Activated T-helper 1 cell treated with anti-CD3 and anti-CD28 coated beads, Interleukin-12 subunit alpha, Interleukin-12 subunit beta, Interleukin-2, Interleukin-4 antibody, amounts not matched to agents 30 ng/mL and 10 ng/mL and 1 ng/mL, durations not matched to agents 14 hours and 24 hours and 36 hours (primary cell): ENCODE measurements at places on chromosomes 13 and 19.

GRCh38 chr13:111017755-111018459, 97.2 kb upstream of the ARHGEF7 start:
- no peak for DNase-seq

GRCh38 chr13:45331692-45332035, 9.3 kb downstream of the TPT1 start:
- no peak for DNase-seq

DNA sequence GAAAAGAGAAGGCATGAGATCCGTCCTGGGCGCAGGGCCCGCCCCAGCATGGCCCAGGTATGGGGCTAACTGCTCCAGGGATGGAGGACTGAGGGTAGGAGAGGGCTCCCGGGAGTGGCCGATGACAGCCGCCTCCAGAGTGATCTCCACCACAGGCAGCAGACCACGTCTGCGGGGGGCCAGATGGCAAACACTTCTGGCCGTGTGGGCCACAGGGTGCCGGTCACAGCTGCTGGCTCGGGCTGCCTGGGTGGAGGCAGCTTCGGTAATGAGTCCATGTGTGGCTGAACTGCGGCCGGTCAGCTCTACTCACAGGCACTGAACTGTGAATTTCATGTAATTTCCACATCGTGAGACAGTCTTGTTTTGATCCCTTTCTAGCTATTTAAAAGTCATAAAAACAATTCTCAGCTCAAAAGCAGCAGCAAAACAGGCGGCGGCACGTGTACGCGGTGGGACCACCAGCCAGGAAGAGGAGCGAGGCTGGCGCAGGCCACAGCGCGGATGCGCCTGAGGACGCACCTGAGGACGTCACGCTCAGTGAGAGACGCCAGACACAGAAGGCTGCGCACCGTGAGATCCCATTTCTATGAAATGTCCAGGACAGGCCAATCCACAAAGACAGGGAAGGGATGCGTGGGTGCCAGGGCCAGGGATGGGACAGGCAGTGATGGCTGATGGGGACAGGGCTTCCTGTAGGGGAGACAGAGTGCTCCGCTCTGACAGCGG, 4.0 kb downstream of the LSM7 start:
- no peak for DNase-seq

DNA sequence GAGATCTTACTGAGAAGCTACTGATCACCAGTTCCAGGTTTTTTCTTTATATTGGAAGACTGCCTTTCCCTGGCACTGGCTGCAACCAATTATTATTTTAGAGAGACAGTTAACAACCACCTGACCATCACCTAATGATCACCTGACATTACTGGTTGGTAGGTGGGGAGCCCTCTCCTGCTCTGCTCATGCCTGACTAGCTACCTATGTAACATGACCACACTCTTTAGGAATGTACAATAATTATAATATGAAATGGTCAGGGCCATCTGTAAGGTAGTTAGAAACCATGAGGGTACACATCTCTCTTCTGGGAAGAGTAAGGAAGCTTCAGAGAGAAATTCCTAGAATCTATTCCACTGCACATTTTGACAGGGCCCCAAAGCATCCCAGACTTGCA, 59.0 kb upstream of the SCEL start:
- no peak for DNase-seq

GRCh38 chr13:48648446-48648845, 5.3 kb upstream of the CYSLTR2 start:
- no peak for DNase-seq

GRCh38 chr19:57665261-57665806, 3.4 kb upstream of the ZSCAN4 start:
- no peak for DNase-seq

DNA sequence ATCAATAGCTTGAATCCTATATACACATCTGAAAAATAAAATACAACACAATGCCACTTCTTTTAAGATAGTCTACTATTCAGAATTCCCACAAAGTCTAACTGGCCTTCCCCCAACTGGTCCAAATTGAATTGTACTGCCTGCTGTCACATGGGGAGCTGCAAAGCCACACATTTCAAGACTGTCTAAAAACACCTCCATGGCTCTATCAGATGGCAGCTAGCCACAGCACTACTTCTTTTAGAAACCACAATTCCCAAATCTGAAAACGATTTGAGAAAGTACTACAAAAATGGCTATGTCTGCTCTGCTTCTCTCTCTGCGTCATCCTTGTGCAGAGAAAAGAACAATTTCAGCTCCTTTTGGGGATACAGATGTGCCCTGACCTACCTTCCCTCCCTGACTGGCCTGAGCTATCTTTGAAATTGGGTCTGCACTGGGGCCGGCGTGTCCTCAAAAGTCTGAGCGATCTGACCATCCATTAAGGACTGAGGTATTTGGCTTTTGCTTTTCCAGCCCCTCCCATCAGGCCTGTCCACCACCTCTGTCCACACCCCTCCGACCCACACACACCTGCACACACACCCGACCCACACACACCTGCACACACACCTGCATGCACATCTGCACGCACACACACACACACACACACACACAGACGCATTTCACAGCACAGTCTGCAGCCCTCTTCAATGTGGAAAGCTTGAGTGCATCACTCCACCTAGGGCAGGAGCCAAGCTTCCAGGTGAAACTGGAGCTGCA, 68.6 kb upstream of the IPO5 start:
- DNase-seq, result no peak

GRCh38 chr19:13846557-13847406, 30.2 kb upstream of the NANOS3 start:
- peak; percentile 96 for DNase-seq

DNA sequence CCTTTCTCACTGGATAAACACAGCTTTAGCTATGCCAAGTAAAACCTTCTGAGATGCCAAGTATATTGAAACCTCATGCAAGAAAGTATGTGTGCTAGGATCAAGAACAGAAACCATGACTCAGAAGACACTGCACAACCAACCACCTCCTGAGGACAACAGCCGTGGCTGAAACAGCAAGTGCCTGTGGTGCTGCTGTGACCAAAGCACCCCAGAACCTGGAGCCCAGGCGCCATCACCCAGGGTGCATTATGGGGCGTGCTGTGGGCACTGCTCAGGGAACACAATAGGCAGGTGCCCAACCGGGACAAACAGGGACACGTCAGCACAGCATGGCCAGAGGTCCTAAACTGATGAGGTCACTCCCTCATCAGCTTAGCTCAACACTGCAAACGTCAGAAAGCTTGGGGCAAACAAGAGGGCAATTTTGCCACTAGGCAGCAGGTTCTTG, 101.3 kb upstream of the SLC15A1 start:
- DNase-seq, result peak; percentile 59

GRCh38 chr13:40273253-40274025, 393.0 kb downstream of the FOXO1 start:
- DNase-seq, result no peak

DNA sequence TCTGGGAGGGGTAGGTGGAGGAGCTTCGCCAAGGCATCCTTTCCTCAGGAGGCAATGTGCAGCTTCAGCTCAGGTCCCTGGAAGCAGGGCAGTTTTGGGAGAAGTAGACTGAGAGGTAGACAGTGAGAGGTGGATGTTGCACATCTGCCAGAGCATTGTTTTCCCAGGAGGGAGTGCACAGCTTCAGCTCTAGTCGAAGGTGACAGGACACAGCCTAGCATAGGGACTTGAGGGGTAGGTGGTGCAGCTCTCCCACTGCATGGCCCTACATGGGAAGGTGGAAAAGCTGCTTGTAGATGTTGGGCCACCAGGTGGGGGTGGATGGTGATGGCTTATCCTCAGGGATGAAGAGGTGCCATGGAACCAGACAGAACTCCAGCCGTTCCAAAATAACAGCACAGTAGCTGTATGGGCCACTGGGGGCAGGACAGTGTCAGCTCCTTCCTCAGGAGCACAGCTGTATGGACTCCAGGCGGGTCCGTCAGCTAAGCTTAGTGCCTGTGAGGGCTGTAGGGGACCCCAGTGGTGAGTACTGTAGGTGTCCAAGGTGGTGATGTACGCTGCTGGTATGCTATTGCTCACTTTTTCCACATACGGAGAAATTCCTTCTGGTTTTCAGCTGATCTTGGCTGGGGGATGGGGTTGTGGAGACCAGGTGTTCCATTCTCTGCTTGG, 17.4 kb upstream of the ZNF543 start:
- no peak for DNase-seq

- no peak for DNase-seq
Observed at GRCh38 chr19:38742906-38743305, 1.4 kb downstream of the CAPN12 start.

- DNase-seq, result no peak
Observed at GRCh38 chr13:36820222-36820621, 1.2 kb downstream of the RFXAP start.

DNA sequence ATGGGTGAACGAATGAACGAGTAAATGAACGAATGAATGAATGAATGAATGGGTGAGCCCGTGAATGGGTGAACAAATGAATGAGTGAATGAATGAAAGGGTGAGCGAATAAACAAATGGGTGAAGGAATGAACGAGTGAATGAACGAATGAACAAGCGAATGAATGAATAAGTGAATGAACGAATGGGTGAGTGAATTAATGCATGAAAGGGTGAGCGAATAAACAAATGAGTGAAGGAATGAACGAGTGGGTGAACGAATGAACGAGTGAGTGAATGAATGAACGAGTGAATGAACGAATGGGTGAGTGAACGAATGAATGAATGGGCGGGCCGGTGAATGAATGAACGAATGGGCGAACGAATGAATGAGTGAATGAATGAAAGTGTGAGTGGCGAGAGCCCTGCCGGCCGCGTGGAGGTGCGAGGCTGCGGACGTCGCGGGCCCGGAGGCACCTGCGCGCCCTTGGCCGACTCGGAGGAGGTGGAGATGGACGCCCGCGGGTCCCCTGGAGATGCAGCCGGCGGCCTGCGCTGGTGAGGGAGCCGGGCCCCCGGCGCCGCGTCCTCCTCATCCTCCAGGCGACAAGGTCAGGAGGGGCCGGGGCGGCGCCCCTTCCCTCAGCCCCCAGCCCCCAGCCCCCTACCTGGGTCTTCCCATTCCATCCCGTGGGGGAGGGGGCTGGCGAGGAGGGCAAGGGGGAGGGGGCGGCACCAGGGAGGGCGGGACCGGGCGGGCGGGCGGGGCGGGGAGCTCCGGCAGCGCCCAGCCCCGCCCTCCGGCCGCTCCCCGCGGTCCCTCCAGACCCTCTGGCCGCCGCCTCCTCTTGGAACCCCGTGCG, 15.4 kb downstream of the ANKRD24 start:
- no peak for DNase-seq

DNA sequence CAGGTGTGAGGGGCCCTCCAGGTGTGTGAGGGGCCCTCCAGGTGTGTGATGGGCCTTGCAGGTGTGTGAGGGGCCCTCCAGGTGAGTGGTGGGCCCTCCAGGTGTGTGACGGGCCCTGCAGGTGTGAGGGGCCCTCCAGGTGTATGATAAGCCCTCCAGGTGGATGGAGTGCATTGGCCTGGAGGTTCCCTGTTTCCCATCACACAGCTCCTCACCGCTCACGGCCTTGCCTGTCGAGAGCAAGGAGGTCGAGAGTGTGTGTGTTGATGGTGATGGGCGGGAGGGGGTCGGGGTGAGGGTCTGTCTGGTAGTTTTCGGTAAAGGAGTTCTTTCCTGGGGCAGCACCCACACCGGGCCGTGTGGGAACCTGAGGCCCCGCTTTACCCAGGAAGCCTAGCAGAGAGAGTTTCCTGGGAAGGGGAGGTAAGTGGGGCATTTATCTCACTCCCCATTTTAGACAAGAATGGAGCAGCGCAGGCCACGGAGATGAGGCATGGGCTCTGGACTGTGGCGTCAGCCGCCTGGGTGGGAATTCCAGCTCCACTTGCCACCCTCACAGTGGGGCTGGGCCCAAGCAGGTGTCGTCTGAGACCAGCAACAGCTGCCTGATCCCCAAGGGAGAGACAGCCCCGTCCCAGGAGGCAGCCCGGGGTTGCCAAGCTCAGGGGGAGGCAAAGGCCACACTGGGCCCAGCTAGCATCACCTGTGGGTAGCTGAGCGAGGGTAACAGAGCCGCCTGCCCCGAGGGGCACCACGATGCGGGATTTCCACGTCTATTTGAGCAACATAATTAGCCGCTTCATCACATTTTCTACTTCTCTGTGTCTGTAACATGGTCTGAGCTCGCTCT, 10.9 kb upstream of the GAS6 start:
- no peak for DNase-seq

- no peak for DNase-seq
Observed at GRCh38 chr13:65829241-65830008, 1400.7 kb downstream of the PCDH9 start.

DNA sequence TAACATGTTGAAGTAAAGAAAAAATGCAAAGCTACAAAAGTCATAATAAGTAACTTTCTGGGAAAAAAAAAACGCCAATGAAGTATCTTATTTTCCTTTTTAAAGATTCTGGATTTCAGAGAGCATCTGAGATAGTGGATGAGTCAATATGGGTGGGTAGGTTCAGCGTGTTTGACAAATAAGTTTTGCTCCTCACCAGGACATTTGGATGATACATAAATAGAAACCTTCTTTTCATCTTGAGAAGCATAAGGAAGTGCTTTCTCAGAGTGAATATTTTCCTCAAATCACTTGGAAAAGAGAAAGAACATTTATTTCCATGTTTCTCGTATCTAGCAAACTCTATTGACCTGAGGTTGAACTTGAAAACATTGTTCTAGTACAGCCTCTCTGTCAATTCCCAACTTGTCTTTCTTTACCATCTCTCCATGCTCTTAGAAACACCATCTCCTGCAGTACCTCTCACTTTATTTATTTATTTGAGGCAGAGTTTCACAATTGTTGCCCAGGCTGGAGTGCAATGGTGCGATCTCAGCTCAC, 463.2 kb downstream of the KLF5 start:
- DNase-seq, result no peak

DNA sequence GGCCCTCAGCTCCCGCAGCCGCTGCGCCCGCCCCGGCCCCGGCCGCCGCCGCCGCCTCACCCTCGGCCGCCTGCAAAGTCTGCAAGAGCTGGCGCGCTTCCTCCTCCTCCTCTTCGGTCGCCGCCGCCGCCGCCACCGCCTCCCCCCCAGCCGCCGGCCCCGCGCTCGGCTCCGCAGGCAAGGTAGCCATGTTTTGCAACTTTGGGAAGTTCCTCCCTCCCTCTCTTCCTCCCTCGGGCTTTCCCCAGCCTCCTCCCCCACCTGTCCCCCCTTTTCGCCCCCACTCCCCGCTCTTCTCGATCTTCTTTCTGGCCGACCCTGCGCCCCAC, 433 bp downstream of the SIX5 start:
- DNase-seq, result peak; percentile 28
